ENCODE measurements at places on chromosomes 5 and 9. TPM values are rescaled to one million over a fixed set of nuclear protein-coding genes. Genes with fewer than 3 reads are reported as not detected.
A peak's percentile ranks its signal among the peaks of the same experiment; 100 is the strongest.

SPINK7 gene
- not detected for total RNA-seq

HTR4 gene
- total RNA-seq: not detected

NSG2 gene
- not detected for total RNA-seq

- DNase-seq: no peak
- no peak overlapping the region for H3K4me3 ChIP-seq
- no peak overlapping the region for H3K27ac ChIP-seq
- no peaks in the 10 kb centered on the region for H3K27me3 ChIP-seq
- H3K36me3 ChIP-seq: no peaks in the 10 kb centered on the region
Observed at GRCh38 chr5:51018423-51018822, 352.0 kb downstream of the PARP8 start.

- H3K36me3 ChIP-seq: peaks cover 85% of the 10 kb centered on the region
- H3K4me1 ChIP-seq: peaks cover 59% of the 10 kb centered on the region
- no peaks in the 10 kb centered on the region for H3K27me3 ChIP-seq
- H3K27ac ChIP-seq: peak overlapping the region; percentile 97
Observed at GRCh38 chr5:139276426-139276825, 17.1 kb upstream of the MATR3 start.

- H3K27me3 ChIP-seq: no peaks in the 10 kb centered on the region
- no peak for DNase-seq
- H3K4me1 ChIP-seq: peaks cover 35% of the 10 kb centered on the region
- H3K27ac ChIP-seq: peak overlapping the region; percentile 94
- peak overlapping the region; percentile 57 for H3K4me3 ChIP-seq
Observed at GRCh38 chr9:92098638-92099037, 16.6 kb downstream of the SPTLC1 start.

GRCh38 chr5:36041537-36041845 is 25.2 kb downstream of the UGT3A2 start:
- no peaks in the 10 kb centered on the region for H3K36me3 ChIP-seq
- H3K4me1 ChIP-seq: no peaks in the 10 kb centered on the region
- peak; percentile 7 for DNase-seq
- H3K27ac ChIP-seq: no peak overlapping the region
- no peak overlapping the region for H3K4me3 ChIP-seq

DNA sequence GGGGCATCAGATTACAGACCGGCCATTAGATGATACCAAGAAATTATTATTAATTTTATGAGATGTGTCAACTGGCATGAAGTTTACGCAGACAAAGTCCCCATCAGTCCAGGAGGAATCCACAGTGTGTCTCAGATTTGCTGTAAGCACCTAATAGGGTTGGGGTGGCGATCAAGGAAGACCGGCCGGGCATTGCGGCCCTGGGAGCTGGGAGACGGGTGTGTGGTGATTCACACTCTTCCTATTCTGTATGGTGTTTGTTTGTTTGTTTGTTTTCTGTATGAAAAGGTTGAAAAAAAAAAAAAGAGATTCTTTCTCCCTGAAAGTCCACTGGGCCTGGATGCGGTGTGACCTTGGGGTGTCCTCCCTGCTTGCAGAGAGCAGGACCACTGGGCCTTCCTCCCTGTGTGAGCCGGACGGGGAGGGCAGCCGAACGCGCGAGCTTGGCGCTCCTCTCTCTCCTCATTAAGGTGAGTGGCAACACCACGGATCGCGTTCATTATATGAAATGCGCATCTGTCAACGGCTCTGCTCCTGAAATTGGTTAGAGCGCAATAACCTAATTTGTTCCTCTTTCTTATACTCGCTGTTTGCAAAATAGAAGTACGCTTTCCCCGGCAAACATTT is 15.1 kb downstream of the RASGEF1C start:
- no peak overlapping the region for H3K4me3 ChIP-seq
- no peak overlapping the region for H3K27ac ChIP-seq
- H3K4me1 ChIP-seq: no peaks in the 10 kb centered on the region
- DNase-seq: no peak
- H3K36me3 ChIP-seq: no peaks in the 10 kb centered on the region
- no peaks in the 10 kb centered on the region for H3K27me3 ChIP-seq

Measured in Calu3 (cell line).